ENCODE measurements at places on chromosomes 1 and 21.

GRCh38 chr1:63618011-63618410 lies 24.8 kb downstream of the PGM1 start:
- no peak for DNase-seq

GRCh38 chr1:61699911-61700851 lies 24.8 kb downstream of the TM2D1 start:
- no peak for DNase-seq

DNA sequence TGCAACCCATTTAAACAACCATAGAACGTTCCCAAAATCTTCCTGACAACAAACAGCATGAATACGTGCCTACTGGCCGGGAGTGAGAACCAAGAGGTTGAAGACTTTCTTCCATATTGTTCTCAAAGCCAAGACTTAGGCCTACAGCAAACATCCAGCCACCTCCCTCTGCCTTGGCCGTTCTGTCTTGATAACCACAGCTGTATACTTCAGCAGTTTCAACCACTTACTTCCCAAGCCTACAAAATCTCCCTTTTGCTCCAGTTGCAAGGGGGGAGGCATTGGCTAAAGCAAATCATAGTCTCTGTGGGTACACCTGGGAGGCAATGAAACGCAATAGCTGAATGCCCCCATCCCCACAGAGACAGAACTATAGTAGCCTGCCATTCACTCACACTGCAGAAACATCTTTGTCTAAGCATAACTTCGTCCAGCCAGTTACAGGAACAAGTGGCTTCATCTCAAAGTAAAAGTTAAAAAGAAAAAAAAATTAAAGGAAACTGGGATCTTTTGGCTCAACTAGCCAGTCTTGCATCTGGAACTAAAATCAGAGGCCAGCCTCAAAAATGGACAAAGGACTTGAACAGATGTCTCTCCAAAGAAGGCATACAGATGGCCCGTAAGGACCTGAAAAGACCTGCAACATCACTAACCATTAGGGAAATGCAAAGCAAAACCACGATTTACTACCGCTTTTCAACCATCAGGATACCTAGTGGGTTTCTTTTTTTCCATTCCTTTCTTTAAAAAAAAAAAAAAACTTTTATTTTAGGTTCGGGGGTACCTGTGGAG lies 186.0 kb downstream of the PSMG1 start:
- DNase-seq: no peak

GRCh38 chr21:34545079-34545884 lies 33.3 kb upstream of the KCNE1 start:
- peak; percentile 53 for DNase-seq

DNA sequence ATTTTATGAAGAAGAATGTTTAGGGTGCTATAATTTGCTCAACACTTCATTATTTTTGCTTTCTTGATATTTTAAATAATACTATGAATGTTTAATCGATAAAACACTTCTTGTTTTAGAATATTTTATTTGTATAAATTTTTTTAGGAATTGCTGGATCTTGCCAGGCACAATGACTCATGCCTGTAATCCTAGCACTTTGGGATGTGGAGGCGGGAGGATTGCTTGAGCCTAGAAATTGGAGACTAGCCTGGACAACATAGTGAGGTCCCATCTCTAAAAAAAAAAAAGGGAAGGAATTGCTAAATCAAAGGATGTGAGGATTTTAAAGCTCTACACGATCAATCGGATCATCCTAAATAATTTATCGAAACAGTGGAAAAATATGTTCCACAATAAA lies 17.6 kb downstream of the RNF11 start:
- no peak for DNase-seq

GRCh38 chr1:168260393-168260792 lies 20.3 kb upstream of the TBX19 start:
- DNase-seq: no peak

DNA sequence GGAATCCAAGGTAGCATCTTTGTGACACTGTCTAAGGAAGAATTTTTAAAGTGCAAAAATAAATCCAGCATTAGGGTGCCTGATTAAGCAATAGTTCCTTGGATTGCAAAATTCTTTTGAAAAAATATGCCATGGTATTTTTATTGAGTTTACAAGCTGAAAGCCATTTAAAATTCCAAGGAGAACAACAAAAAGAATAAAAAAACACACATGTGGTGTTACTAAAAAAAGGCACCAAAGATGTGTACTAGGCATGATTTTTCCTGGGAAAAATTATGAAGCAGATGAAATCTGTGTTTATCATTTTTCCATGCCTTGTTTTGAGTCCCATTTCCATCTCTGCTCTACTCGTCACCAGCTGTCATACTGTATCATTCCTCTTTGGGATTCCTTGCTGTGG lies 157.0 kb upstream of the ZNHIT6 start:
- DNase-seq: no peak

GRCh38 chr1:241924080-241924808 lies 33.3 kb upstream of the BECN2 start:
- DNase-seq: no peak

GRCh38 chr1:115874904-115875303 lies 34.0 kb upstream of the NHLH2 start:
- DNase-seq: no peak

DNA sequence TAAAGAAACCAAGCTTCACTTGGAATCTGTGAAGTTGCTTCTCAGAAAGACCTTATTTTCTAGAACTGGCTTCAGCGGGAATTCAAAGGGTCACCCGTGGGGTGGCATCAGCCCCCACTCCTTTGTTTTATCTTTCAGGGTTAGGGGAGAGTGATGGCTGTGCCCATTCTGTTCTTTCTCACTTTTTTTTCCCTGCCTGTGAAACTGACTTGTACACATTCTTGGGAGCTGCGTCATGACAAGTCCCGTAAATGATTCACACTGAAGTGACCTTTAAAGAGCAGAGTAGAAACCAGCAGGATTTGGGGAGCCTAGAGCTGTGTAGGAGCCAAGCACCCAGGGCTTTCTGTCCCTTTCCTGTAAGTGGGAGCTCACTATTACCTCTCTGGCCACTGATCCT lies 43.8 kb downstream of the SLC44A3 start:
- no peak for DNase-seq

DNA sequence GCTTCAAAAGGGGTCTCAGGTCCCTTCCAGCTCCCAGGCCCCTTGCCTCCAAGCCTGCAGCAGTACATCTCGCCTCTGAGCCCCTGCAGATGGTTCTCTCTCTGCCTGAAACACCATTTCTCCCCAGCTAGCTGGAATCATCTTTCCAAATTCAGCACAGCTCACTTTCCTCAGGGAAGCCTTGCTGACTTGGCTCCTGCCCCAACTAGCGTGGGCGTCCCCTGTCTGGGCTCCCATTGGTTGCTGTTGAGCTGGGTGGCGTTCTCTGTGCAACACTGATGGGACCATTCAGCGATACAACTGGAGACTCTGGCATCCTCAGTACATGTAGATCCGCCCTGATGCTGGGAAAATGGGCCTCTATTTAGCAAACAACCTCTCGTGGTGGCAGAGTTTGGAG lies 141.3 kb upstream of the IGSF21 start:
- no peak for DNase-seq

DNA sequence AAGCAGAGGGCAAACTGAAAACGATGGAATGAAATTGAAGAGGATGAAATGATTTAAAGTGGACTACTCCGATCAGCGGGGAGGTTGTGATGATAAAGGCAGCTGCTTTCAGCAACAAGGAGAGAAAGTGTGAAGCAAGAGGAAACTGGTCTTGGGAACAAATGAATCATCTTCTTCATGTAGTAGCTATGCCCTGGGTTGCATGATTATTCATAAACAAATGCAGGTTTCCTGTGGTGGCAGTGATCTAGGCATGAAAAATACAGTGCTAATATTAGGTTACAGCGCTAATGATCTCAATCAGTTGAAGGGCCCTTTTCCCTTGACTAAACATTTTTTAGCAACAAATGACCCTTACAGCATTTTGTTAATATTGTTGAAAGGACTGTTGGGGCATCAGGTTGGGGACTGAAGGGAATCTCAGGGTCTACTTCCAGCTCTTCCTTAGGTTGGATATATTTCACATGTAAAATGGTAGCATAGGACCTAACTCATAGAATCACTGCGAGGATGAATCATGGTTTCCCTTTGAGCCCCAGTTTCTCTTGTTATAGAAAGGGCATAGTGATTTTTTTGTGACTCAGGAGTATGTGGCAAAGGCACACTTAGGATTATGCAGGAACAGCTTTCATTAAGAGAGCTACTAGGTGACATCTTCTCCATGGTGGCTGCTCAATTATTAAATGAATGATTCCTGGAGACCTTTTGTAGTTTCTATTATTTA lies 1.9 kb upstream of the ZFYVE9 start:
- DNase-seq: no peak

- peak; percentile 81 for DNase-seq
Observed at GRCh38 chr1:225746361-225747179, 31.1 kb upstream of the SRP9 start.

- no peak for DNase-seq
Observed at GRCh38 chr1:117370071-117370470, 2.8 kb downstream of the MAN1A2 start.

- no peak for DNase-seq
Observed at GRCh38 chr1:8411803-8412182, 93.9 kb downstream of the SLC45A1 start.

- no peak for DNase-seq
Observed at GRCh38 chr1:218394416-218394815, 49.3 kb downstream of the TGFB2 start.

DNA sequence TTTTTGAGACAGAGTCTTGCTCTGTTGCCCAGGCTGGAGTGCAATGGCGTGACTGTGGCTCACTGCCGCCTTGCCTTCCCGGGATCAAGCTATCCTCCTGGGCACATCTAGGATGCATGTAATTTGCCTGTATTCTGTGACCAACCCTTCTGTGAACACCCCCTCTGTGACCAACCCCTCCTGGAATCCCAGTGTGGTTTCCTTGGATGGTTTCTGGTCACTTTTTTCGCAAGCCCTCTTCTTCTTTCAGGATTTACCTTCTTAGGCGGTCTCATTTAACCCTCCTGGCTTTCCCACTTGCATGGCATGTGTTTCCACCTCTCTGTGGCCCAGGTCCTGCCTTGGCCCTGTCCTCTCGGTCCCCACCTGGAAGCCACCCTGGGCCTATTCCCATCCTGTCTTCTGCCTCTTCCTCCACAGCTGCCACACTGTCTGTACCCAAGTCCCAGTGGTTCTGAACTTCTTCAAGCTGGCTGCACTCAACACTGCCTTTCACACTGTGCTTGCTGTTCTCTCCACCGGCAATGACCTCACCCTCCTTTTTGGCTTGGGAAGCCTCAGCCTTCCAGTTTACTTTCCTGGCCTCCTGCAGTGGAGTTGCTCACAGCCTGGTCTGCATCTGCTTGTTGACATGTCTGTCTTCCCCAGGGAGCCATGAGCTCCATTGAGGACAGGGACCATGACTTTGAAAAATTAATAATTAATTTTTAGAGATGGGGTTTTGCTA lies 57.0 kb downstream of the DISC1 start:
- DNase-seq: no peak

DNA sequence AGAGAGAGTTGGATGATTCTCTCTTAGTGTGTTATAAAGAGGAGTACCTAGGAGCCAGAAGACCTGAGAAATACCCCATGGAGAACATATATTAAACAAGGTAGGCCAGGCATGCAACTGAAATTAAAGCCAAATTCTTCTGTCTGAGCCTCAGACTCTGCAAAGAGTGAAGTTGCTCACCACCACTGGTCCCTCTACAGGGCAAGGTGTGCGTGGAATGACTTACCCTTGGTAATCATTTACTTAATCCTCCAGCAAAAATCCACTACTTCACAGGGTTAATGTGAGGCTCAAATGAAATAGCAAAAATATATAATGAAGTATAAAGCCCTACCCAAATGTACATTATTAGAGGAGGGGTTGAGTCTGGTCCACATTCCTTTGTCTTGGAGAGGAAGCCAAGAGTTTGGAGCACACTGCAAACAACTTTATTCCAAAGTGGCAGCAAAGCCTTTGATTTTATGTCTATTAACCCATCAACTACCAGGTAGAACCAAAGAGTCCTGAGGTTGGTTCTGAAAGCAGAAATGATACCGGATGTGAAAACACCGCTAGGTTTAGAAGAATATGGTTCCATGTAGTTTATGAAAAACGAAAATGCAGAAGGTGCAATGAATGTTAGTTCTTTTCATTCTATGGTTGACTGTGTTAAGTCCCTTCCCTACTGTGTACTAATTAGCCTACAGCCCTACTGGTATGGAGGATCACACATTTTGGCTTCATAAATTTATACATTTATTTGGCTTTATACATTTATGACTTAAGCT lies 8.5 kb downstream of the SSR2 start:
- no peak for DNase-seq

- peak; percentile 72 for DNase-seq
Observed at GRCh38 chr1:35929730-35930592, 944 bp upstream of the AGO3 start.

DNA sequence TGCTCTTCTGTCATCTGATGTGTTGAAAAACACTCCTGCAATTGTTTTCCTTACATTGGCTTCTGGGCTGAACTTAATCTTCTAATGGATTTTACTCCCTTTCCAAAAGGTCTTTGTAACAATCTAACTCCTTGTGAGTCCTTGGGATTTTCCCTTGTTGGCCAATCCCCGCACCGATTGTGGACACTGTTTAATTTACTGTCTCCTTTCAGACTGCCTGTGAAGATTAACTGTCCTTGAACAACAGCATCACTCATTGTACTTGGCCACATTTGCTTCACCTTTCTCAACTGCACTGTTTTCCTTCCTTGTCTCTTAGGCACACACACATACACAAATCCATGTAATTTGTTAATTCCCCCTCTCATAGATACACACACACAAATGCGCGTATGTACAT lies 120.4 kb downstream of the SPATA46 start:
- DNase-seq: no peak

GRCh38 chr1:180920702-180921101 lies 8.0 kb downstream of the KIAA1614 start:
- no peak for DNase-seq

GRCh38 chr1:230867101-230867902 lies 1.0 kb downstream of the C1orf198 start:
- no peak for DNase-seq

DNA sequence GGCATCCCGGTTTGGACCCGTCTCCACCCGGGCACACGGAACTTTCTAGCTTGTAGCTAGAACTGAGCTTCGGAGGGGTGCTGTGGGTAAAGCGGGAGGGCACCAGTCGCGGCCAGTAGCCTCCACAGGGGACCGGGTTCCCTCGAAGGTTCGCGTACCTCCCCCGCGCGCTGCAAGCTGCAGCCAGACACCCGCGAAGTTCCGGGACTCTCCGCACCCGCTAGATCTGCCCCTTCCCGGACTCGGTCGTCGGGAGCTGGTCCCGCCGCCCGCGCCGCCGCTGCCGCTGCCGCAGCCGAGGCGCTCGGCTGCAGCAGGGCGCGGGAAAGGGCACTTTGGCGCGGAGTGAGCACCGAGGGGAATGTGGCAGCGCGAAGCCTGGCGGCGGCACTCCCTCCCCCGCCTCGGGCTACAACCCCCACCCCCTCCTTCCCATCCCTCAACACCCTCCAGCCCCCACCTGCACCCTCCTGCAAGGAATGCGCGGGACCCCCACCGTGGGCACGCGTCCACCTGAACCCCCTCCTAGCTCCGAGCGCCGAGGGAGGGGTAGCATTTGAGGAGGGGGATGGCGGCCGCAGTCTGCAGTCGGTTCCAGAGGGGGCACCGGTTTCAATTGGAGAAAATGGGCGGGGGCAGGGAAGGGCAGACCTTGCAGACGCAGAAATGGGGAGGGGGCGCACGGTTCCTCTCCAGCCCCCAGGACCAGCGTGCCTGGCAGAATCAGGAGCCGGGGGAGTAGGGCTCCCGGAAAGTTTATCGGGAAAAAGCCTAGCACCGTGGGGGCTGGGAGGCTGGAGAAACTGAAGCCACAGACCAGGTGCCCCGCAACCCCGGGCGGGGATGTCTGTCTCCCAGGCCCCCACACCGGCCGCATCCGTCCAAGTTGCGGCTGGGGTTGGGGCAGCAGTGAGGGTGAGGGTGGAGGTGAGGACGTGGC lies 968 bp downstream of the CSMD2 start:
- DNase-seq: peak; percentile 78

- DNase-seq: no peak
Observed at GRCh38 chr1:191528275-191528674, 630.0 kb upstream of the RGS18 start.

Data from neural progenitor cell (in vitro differentiated cells).